Stimulated activated CD8-positive, alpha-beta memory T cell treated with anti-CD3 and anti-CD28 coated beads, Interleukin-7, amount 100 ng/mL, for 1 hour (primary cell): ENCODE measurements at places on chromosomes 3 and 15.

DNA sequence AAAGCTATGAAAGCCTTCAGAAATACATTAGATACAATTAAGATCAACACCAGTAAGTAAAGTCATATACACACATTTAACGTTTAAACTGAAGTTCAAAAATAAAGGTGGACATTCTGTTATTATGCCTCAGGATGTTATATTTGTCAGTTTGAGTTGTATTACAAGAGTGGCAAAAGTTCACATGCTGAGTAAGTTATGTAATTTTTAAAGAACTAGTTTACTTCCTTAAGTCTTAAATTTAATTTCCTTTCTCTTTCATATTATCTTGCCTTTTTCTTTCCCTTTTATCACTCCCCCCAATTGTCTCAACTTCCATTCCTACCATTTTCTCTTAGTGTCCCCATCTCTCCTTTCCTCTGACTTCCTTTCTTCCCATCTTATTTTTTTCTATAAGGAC, 4.9 kb upstream of the GPR87 start:
- no peak for DNase-seq

GRCh38 chr3:39075910-39076309, 24.1 kb downstream of the WDR48 start:
- DNase-seq = no peak

DNA sequence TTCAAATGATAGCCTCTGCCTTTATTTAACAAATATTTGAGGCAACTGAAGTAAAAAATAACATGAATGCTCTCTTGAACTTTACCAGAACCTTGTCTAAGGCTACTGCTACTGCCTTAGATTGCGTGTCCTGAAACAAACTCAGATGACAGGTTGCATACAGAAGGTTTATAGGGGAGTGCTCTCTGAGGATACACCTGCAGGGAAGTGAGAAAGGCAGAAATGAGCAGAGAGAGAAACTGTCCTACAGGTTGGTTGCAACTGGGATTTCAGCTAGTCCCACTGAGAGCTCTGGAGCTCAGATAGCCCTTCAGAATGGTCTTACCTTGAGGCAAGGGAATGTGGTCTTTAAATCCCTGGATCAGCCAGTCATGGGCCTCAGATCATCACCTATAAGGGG, 165.5 kb downstream of the IL5RA start:
- DNase-seq = no peak

DNA sequence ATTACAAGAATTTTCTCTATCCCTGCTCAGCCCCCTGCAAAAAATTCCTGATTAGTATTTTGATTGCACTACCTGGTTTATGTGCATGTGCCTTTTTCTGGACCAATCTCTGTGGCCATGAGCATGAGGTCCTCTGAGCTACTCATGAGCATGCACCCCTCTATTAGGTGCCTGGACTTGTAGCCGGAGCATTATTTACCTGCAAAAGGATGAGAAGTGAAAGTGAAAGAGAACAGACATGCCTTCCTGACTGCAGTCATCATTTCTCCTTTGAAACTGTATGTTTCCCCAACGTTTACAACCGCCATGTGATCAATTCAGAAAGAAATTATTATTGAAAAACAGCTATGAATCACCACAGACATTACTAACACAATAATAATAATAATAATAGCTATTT, 1008.8 kb downstream of the ROBO2 start:
- DNase-seq = no peak

GRCh38 chr3:147712357-147712756, 303.2 kb downstream of the ZIC1 start:
- no peak for DNase-seq

DNA sequence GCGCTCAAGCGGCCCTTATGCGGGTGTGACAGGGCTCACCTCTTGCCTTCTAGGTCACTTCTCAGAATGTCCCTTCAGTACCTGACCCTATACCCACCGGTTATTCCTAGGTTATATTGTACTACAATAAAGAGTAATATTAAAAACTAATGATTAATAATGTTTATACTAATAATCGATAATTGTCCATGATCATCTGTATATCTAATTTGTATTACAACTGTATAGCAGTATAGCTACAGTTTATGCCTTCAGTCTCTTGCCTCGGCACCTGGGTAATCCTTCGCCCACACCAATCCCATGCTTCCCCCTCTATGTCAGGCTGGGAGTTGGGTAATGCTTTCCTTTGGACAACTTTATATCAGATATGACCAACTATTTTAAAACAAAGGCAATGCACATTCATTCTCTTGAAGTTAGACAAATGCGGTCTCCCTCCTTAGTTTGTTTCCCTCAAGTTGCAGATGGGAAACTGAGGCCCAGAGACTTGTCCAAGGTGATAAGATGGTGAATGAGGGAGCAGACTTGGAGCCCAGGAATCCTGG, 3.4 kb downstream of the FAH start:
- DNase-seq = no peak

DNA sequence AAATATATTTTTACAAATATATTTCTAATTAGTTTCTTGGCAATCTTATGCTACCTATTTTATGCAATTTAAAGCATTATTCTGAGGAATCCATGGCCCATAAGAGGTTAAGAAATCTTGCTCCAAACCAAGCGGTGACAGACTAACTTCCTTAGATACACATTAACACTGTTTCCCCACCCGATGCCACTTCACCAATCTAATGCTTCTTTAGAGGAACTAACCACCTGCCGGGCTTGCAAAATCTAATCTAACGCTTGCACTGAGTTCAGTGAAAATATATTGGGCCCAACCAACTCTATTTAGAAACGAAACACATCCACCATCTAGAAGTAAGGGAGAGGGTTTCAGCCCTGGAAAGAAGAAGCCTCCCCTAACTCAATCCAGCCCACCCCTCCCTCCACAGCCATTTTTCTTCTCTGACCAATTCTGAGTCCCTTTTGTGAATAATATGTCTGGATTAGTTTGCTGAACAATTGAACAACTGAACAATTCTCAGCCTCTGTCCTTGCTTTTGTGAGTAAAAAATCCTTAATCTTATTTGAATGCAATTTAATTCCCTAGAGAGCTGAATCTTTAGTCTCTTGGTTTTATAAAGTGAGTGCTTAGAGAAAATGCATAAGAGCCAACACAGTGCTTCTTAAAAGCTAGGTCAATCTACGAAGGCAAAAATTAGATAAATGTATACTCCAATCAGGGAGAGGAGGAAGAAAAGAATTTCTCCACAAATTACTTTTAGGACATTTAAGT, 150.4 kb upstream of the ADAMTS9 start:
- DNase-seq = no peak

DNA sequence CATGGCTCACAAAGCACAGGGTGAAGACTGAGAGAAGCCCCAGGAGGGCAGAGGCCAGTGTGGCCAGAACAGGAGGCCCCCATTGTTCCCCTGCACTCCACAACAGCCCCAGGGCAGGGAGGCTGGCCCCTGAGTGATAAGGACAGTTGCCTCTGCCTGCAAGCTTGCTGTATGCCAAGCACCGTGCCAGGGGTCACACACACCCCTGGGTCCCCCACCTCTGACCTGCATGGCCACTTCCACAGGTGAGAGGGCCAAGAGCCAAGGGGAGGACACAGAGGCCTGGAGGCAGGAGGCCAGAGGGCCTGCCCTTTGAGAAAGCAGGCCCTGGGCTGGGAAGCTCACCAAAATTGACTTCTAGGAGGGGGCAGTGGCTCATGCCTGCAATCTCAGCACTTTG, 23.7 kb downstream of the ATRIP start:
- no peak for DNase-seq

DNA sequence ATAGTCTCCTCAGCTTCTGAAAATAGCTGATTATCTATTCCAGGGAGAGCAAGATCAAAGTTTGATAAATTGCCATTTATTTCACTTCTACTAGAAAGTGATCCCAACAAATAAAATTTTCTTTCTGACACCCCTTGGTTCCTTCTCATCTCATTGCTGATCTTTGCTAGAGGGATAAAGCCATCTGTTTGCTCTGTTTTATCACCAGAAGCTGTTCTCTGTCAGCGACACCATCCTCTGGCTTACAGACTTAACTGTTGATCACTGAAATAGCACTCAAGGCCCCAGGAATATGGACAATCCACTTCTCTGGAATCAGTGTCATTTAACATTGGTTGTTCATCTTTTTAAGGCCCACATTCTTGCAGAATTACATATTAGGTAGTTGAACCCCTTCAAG, 219.0 kb downstream of the LSAMP start:
- DNase-seq = no peak

DNA sequence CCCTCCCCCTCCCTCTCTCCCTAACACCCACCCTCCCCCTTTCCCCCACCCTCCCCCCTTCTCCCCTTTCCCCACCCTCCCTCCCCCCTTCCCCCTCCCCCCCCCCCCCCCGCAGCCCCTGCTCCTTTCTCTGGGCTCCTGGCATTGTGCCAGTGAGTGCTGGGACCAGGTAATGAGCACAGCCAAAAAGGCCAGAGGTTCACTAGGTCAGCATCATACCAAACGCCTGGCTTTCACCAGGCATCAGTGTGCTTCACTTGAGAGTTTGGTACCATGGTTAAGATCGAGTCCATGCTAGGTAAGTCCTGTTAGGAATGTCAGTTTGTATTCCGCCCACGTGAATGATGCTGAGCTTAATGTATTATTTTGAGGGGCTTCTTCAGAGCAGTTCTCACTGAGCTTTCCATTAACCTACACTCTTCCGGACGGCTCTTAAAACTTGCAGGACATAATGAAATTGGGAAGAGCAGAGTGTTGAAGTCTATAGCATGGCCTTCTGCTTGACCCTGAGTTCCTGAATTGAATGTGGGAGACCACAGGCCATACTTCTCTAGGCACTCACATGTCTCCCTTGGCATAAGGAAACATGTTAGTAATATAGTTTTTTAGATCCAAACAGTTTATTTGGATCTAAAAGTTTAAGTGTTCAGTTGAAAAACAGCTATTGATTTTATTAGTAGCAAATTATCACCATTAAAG, 45.6 kb downstream of the SENP2 start:
- no peak for DNase-seq

GRCh38 chr3:16468336-16469098, 45.0 kb downstream of the RFTN1 start:
- no peak for DNase-seq

DNA sequence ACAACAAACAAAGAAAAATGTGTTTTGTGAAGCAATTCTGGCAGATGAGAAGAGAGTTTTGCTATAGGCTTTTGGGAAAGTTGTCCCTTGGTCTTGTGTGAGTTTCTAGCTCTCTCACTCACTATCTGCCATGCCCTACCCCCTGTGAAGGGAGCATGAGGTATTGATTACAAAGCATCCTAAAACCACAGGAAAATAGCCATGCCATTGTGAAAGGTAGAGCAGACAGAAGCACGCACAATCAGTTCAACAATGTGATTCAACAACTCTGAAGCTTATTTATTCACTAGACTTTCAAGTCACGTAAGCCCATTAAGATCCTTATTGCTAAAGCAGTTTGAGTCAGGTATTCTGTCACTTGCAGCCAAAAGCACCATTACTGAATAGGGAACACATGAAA, 6.5 kb upstream of the AQR start:
- no peak for DNase-seq

DNA sequence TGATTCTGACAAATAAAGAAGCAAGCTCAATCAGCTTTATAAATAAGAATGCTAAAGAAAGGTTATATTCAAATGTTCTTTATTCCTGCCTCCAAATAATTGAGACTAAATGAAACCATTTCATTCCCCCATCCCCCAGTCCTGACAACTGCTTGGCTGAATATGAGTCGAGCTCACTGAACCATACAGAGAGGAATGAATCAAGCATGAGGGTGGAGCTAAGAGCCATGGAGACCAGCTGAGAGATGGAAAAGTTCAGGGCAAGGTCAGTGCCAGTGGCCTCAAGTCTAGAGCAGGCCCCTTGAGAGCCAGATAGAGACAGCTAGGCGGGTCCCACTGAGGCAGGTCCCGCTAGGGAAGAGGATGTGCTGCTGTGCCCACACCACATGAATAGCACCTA, 188.7 kb upstream of the EIF1B start:
- no peak for DNase-seq

DNA sequence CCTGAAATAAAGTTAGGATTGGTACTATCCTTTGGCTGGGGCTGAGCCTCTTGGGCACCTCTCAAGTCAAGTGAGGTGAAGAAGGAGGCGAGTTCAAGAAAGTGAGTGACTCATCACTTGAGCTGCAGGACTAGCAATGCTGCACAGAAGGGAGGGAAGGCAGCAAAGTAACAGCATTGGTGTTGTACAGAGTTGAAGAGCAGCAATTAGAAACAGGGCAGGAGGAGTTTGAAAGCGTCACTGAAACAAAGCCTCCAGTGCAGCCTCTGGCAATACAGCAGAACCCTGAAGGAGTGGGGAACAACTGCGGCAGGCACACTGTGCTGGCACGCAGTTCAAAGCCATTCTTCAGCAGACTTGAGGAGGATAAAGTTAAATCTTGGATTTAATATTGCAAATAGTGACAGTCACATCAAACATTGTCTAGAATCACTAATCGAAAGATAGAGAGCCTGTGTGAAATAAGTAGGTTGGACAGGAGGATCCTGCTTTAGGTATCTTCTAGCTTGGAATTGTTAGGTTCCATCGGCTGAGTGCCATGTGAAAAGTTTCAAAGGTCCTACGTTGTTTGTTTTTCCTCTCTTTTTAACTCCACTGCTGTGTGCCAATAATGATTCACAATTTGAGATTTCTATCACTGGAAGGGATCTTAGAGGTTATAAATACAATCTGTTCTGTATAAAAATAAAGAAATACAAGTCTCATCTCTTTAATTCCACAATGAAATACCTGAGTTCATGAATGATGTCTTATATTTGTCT, 479.8 kb downstream of the NAALADL2 start:
- no peak for DNase-seq

GRCh38 chr15:78691167-78691850, 50.3 kb upstream of the CHRNB4 start:
- no peak for DNase-seq

GRCh38 chr3:134082582-134082981, 52.9 kb upstream of the SLCO2A1 start:
- no peak for DNase-seq

- no peak for DNase-seq
Measured at GRCh38 chr15:55969582-55969981, 23.8 kb downstream of the NEDD4 start.

- no peak for DNase-seq
Measured at GRCh38 chr3:156400735-156401134, 154.2 kb downstream of the SSR3 start.

GRCh38 chr15:98121957-98122356, 161.5 kb downstream of the ARRDC4 start:
- DNase-seq = no peak

DNA sequence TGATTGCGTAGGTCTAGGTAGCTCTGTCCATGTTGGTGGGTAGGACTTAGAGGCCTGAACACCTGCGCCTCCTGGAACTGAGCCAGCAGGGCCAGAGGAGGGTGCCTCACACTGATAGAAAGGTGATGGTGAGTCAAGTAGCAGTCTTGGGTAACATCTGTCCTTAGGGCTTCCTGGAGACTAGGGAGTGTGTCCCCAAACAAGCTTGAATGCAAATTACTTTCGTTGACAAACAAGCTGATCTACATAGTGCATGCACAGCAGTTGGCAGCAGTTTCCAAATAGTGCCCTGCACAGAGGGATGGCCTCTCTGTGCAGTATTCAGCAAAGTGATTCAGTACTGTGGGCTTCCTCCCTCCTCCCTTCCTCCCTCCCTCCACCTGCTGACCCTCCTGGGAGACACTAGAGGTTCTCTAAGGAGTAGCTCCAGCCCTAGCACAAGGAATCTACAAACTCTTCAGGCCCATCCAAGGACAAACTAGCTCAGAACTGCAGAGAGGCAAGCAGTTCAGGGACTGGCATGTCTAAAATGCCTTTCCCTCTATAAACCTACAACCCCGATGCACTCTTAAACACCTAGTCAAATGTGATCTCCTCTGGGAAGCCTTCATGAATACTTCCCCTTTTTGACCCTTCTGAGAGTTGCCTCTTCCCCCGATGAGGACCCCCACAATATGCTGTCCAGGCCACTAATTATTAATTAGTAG, 61.0 kb downstream of the TLE3 start:
- DNase-seq = no peak

- DNase-seq = no peak
Measured at GRCh38 chr3:120673116-120673515, 8.9 kb downstream of the HGD start.
